ENCODE measurements at places on chromosomes 2 and 18.
A peak's percentile ranks its signal among the peaks of the same experiment; 100 is the strongest.

GRCh38 chr2:29603341-29603740 lies 318.0 kb downstream of the ALK start:
- no peak for DNase-seq

- DNase-seq = no peak
Observed at GRCh38 chr2:48144777-48145176, 238.5 kb upstream of the FBXO11 start.

DNA sequence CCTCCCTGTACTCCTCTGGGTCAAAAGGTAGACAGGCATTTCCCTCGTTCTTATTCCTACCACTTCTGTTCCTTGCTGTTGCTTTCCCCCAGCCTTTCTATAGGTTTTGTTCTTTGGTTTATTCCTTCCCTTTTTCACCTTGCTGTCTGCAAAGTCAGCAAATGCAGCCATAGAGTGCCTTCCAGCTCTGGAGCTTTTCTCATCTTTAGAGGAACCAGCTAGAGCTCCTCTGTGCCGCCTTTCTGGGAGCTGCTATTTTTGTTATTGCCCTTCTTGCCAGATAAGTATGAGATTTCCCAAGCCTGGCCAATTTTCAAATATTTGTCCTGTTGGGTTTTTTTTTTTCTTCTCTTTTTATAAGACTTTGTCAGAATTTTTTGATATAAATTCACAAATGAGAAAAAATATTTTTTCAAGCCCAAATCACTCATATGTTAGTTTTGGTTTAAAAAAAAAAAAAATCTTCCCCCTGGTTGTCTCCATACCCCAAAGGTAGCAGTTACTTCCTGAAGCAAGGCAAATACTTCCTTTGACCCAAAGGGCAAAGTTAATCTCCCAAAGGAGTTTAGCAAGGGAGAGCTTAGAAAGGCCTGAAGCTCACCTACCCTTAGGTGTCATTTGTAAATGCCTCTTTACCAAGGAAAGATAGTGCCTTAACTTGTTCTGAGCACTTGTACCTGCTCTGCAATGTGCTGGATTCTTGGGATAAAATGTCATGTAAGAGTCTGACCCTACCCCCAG lies 5.1 kb upstream of the TTC27 start:
- no peak for DNase-seq

DNA sequence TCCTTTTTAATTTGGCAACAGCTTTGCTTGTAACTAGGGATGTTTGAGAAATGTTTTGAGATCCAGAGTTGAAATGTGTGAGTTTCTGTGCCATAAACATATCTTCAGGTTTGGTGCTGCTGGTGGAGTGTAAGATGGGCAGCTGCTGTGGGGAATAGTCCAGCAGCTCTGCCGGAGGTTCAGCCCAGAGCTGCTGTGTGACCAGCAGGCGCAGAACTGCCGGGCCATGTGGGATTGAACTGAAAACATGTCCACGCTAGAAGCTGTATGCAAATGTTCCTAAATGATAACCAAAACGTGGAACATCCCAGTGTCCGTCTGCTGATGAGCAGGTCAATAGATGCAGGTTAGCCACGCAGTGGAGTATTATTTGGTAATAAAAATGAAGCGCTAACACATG lies 99.6 kb downstream of the DGKD start:
- no peak for DNase-seq

- DNase-seq = no peak
Observed at GRCh38 chr2:219603771-219604170, 6.1 kb downstream of the STK11IP start.

DNA sequence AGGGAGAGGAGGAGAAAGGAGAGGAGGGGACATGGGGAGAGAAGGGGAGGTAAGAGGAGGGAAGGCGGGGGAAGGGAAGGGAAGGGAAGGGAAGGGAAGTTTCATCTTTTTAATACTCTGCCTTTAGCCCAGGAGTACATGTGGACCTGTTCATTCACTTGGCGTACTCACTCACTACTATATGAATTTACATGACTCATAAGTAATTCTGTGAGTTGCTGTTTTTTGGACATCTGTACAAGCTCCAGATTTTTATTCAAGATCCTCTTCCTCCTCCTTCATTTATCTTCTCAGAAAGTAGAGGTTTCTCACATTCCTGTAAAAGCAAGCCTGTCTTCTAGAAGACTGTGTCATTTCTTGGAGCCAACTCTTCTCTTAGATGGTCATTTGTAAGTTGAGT lies 84.6 kb downstream of the RDH14 start:
- DNase-seq = no peak

DNA sequence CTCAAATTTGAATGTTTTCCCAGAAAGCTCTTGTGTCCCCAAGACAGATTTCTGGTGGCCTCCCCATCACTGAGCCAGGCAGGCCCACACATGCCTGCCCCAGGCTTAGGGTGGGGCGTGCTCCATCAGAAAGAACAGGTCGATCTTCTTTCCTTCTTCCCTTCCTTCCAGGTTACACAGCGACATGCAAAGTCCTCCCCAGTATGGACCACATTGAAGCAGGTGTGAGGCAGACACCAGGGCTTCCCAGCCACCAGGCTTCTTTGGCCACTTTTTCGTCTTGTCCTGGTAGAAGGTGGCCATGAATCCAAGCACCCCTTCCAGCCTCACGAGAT lies 41.4 kb upstream of the LAPTM4A start:
- no peak for DNase-seq

DNA sequence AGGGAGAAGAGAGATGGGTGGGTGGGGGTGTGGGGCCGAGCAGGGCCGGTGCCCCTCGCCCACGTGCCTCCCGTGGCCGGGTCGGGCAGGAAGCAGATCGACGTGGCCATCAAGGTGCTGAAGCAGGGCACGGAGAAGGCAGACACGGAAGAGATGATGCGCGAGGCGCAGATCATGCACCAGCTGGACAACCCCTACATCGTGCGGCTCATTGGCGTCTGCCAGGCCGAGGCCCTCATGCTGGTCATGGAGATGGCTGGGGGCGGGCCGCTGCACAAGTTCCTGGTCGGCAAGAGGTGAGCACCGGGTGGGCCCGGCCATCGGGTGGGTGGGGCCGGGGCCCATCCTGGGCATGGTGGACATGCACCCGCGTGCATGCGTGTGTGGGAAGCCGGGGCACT lies 21.8 kb downstream of the ZAP70 start:
- DNase-seq = no peak

DNA sequence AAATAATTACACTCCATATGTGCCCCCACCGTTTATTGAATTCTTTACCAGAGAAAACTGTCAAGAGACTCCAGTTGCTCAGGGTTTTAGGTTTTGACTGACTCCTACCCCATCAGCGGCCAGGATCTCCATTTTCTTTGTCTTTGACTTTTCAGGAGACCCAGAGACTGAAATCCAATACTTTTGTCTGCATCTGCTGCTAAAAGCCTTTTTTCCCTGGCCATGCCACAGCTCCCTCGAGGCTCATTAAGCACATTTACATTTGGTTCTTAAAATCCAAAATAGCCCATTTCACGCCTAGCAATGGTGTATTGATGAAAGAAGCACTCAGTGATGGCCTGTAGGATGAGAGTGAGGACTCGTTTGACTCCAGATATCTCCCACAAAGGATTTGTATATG lies 332.6 kb upstream of the ACVR2A start:
- no peak for DNase-seq

- no peak for DNase-seq
Observed at GRCh38 chr2:54675738-54676137, 47.7 kb upstream of the EML6 start.

DNA sequence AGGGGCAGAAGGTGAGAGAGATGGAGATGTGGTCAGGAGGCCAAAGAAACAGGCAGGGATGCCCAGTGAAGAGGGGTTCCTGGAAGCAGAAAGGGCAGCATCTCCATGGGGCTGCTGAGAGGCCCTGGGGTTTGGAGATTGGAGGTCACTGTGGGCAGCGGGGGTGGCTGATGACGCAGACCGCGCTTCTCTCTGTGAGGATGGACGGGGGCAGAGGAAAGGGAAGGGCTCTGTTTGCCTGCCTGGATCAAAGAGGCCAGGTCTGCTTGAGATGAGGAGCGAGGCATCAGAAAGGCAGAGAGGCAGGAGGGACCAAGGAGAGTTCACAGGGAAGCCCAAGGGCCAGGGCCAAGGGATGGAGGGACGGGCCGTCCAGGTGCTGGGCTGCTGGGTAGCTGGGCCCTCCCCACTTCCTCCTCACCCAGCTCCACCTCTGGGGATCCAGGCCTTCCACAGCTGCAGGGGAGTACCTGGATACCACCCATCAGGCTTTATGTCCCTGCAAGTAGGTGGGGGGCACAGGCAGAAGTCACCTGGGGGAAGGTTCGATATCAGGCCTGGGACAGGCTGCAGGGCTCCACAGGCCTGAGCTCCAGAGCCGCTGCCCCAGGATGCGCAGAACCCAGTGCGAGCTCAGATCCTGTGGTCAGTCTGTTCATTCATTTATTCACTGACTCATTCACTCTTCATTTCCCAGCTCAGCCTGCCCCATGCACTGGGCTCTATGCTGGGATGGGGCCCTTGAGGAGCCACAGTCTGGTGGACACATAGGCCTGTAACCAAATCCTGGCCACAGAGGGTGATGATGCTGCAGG lies 30.6 kb downstream of the ADRA2B start:
- DNase-seq = no peak

- no peak for DNase-seq
Observed at GRCh38 chr2:14891546-14891945, 259.0 kb downstream of the LRATD1 start.

DNA sequence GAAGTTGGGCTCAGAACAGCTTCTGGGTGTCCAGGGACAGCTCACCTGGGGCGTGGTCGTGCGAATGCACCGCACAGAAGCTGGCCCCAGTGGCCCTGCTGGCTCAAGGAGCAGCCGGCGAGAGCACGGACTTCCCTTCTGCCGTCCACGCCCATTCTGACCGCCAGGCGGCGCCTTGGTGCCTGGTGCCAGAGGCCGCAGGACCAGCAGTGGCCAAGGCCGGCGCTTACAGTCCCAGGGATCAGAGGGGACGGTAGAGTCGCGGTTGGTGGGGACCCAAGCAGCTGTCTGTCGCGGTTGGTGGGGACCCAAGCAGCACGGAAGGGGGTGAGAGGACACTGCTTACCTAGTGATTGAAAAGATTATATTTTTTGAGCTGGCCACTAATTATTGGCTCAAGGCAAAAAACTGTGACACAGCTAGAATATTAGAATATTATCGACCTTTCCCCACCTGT lies 25.7 kb downstream of the NPPC start:
- peak; percentile 62 for DNase-seq

DNA sequence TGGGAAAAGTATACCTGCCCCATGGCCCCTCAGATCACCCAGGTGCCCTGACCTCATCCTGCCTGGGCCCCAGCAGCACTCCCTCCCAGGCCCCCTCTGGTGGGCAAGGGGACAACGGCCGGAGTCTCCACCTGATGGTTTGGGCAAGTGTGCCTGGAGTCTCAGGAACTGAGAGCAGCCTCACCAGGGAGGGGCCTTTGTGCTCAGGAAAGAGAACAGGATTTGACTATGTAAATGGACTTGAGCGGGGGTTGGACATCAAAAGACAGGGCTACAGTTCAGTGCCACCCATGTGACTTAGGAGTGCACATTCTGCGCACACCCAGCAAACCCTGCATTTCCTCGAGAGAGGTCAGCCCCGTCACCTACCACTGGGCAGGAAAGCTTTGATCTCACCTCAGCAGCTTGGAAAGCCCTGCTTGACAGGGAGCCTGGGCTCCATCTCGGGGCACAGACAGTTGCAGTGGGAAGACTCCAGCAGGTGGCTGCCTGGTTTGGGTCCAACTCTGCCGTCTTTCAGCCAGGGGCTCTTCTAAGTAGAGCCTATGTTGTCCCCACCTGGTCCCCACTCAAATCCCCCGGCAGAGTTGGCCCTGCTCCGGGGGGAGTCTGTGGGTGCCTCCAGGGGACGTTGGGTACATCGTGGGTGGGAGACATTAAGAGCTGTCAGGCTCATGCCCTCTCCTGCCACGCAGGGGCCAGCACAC lies 3.3 kb downstream of the INPP5D start:
- DNase-seq = no peak

- no peak for DNase-seq
Observed at GRCh38 chr2:18684206-18685038, 95.1 kb upstream of the NT5C1B start.

GRCh38 chr2:19540739-19541525 lies 182.5 kb upstream of the OSR1 start:
- no peak for DNase-seq

GRCh38 chr2:72140621-72140960 lies 7.1 kb downstream of the CYP26B1 start:
- no peak for DNase-seq

DNA sequence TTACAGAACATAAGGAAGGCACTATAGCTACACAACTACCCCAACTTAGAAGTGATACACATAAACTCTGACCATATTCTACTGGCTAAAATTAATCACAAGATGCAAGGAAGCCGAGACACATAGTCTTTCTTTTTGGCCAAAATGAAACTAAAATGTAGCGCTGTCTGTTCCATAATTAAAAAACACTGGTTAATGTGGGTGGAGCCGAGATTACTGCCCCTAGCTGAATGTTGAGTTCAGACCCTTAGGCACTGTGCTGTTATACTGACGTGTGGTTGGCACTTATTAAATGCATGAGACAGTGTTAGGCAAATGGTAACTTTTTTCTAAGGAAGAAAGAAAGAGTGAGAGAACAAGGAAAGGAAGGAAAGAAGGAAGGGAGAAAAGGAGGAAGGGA lies 254.6 kb upstream of the RND3 start:
- DNase-seq = no peak

DNA sequence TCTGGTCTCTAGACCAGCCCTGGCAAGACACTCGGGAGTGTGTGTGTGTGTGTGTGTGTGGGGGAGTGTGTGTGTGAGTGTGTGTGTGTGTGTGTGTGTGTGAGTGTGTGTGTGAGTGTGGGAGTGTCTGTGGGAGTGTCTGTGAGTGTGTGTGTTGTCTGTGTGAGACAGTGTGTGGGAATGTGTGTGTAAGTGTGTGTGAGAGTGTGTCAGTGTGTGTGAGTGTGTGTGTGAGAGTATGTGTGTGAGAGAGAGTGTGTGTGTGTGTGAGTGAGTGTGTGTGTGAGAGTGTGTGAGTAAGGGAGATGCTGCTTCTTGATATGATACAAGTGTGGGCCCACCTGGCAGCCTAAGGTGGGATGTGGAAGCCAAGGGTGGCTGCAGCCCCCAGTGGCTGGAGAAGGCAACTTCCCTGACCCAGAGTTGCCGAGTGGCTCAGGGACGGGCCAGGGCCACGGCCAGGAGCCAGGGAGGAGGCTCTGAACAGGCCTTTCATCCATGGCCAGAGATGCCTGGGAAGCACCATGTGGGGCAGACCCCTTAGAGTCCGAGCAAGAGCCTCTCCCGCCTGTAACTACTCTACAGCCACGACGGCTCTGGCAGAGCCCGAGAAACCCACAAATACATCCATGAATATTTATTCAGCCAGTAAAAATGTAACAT lies 159.3 kb upstream of the MYCN start:
- no peak for DNase-seq

- no peak for DNase-seq
Observed at GRCh38 chr2:101007415-101008345, 5.6 kb downstream of the RPL31 start.

GRCh38 chr2:66896131-66896530 lies 461.2 kb downstream of the MEIS1 start:
- DNase-seq = no peak
